Tibial nerve (tissue), 4 donors: ENCODE measurements at places on chromosomes 16 and 17.

GRCh38 chr16:66154801-66155200, 211.7 kb upstream of the CDH5 start:
- no peak for DNase-seq

- peak; percentile 39 for DNase-seq
Measured at GRCh38 chr16:57637424-57637823, 9.0 kb downstream of the ADGRG1 start.

DNA sequence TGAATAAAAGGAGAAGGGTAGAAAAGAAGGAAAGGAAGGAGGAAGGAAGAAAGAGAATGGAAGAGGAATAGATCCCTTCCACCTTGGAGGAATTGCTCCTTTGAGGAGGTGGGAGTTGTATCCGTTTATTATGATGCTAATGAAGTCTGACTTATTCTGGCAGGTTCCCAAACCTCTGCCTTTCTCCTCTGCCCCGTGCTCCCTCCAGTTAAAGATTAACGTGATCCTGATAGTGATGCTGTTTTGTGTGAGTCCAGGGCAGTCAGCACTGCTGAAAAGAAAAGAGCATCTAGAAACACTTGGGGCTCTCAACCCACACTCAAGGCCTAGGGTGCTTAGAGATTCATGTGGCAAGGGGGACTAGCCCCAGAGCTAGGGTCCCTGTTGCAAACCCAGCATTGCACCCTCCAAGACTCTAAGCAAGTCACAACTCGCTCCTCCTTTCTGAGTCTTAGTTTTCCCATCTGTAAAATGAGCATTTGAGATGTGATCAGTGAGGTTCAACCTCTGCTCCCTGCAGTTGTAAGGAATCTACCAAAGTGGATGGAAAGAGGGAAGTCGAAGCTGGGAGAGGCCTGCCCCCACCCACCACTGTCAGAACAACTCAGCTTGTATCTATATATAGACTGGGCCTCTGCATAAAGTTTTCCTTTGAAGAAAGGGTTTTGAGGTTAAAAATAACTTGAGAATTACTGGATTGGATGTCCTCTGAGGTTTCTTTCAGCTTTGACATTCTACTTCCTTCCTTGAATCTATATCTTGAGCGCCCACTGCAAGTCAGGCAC, 46.9 kb upstream of the TMEM132E start:
- no peak for DNase-seq

- DNase-seq: no peak
Measured at GRCh38 chr16:1746693-1747195, 24.6 kb downstream of the NME3 start.

GRCh38 chr17:72931635-72932034, 160.9 kb downstream of the SLC39A11 start:
- no peak for DNase-seq

GRCh38 chr17:50102164-50102991, 7.2 kb downstream of the PDK2 start:
- no peak for DNase-seq

GRCh38 chr17:16480995-16481394, 11.0 kb downstream of the LRRC75A start:
- no peak for DNase-seq

GRCh38 chr17:409308-409847, 56.8 kb upstream of the RPH3AL start:
- DNase-seq: no peak

DNA sequence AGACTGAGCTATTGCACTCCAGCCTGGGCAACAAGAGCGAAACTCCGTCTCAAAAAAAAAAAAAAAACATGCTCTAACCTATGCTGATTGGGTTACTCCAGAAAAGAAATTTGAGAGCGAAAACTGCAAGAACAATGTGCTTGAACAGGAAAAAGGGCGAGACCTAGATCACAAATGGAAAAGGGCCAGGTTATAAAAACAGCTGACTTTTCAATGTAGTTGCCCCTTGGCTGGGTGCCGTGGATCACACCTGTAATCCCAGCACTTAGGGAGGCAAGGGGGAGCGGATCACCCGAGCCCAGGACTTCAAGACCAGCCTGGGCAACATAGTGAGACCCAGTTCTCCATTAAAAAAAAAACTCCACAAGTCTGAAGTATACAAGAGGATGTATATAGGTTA, 48.8 kb downstream of the MRM3 start:
- DNase-seq: no peak

DNA sequence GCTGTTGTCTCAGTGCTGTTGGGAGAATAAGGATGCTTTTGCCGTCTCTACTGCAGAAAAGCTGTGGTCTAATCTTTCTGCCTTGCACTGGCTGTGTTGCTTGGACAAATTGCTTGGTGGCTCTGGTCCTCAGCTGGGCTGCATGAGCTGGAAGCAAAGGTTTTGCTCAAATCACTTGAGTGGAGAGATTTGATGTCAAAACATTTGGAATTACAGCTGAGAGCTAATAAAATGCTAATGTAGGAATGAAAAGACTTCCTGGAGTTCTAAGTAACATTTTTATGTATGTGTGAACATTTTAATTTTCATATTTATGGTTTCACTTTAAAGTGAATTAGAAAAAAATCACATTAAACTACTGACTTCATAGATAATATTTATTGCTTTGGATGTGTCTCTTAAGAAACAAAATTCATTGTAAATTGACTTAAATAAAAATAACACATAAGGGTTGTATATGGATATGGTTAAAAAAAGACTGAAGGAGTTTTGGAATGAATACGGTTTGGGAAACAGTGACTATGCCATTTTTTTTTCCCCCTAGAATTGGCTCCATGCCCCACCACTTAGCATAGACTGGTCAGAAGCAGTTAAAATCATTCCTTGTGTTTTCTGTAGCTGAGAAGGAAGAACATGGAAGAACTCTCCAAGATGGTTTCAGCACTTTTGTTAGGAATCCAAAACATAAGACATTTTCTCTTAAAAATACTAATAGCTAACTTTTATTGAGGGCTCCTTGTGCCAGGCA, 39.2 kb upstream of the FAM20A start:
- DNase-seq: no peak

- no peak for DNase-seq
Measured at GRCh38 chr16:17068524-17068923, 402.2 kb downstream of the XYLT1 start.

DNA sequence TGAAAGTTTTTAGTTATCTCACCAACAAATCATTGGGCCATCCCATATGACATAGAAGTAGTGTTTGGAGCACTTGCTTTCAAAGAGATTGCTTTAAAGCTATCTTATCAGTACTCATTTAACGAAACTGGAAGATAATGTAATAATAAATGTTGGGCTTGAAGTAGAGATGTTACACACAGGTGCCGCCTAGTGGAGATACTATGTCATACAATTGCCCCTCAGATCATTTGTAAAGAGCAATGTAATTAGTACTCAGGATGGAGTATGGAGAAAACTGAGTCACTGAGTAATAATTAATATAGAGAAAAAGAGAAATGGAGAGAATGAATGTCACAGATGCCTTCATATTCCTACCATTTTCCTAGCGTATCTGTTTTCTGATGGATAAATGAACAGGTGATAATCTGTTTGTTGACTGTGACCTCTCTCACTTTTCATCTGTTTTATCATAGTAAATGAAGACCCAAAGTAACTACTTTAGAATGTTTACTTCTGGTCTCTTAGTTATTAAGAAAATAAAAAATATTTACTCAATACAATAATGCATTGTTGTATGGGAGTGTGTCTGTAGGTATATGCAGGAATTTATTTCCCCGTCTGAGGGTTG, 80.4 kb downstream of the EFCAB5 start:
- peak; percentile 42 for DNase-seq
